ENCODE measurements at places on chromosomes 7 and 10.

DNA sequence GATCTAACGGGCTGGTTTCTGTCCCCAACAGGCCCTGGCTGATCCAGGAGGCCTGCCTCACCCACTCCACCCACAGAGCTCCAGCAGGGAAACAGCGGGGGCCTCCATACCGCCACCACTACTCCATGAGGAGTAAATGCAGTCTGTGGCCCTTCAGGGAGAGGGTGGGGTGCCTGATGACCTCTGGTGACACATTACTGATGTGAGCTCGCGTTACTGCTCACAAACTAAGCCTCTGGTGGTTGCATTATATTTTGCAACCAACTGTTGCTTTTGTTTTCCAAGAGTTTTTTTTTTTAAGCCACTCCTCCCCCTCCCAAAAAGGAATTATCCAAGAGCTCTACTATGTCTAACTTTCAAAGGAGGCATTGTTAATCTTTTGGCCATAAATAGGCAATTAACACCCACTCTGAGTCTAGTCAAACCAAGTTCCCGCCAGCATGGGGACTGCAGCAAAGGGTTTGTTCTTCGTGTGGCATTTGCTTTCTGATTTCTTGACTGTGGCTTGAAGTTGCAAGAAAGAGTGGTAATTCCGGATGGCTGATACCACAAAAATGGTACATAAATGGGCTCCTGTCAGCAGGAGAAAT lies 72.6 kb downstream of the FAM53B start:
- DNase-seq = no peak

GRCh38 chr10:43939389-43939938 lies 290.8 kb upstream of the ZNF32 start:
- peak; percentile 4 for DNase-seq

- DNase-seq = no peak
Measured at GRCh38 chr7:3140834-3141233, 97.2 kb upstream of the CARD11 start.

GRCh38 chr10:62475551-62475950 lies 101.4 kb downstream of the ZNF365 start:
- DNase-seq = no peak

DNA sequence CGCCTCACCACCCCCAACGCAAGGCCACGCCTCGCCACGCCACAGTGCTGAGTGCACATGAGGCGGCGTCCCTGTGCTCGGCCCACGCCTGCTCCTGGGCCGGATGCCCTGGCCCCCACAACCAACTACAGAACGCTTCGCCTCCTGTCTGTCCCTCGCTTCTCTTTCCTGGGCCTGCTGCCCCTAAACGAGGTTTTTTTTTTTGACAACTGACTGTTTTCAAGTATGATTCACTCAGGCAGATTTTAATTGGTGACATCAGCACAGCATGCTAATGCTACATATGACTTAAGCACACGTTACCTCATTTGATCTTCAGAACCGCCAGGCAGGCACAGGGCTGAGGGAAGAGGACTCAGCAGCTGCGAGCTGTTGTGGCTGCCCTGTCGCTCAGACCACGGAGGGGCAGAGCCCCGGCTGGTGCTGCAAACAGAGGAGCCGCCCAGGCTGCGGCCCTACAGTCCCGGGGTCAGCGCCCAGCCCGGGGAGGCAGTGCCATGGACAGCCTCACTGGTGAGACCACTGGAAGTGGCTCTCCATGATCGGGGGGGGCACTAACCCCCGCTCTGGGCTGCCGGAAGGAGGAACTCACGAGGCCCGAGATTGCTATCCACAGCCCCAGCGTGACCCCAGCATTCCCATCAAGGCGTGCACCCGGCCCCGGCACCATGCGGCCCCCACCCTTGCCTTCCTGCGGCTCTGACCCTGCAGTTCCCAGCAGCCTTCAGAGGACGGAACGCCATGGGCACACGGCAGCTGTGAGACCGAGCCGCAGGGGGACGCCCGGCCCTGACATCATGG lies 212.8 kb downstream of the MAD1L1 start:
- no peak for DNase-seq

GRCh38 chr10:108452533-108452932 lies 1288.0 kb upstream of the SORCS1 start:
- no peak for DNase-seq

DNA sequence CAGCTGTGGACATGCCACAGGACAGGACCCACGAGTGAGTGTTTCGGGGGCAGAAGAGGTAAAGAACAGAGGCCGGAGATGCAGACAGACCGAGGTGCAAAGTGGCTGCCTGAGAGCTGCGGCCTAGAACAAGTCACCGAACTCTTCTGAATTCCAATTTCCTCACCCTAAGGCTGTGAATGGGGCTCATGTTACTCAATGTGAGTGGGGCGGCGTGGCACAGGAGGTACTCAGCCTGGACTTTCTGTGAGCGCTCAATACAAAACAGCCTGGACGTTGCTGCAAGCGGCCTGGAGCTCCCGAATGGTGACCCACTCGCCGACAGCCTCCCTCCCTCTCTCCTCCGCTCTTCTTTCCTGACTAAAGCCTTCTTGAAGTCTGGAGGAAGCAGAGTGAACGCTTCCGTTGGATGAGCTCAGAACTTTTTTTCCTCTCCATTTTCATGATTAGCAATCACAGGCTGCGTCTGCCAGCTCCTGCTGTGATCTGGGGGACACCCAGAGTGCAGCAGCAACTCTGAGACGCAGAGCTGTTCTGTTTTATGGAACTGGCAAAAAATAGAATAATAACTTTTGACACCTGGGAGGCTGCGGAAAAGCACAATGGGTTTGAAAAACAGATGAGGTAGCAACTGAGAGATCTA lies 108.5 kb downstream of the PTPRN2 start:
- DNase-seq = no peak

DNA sequence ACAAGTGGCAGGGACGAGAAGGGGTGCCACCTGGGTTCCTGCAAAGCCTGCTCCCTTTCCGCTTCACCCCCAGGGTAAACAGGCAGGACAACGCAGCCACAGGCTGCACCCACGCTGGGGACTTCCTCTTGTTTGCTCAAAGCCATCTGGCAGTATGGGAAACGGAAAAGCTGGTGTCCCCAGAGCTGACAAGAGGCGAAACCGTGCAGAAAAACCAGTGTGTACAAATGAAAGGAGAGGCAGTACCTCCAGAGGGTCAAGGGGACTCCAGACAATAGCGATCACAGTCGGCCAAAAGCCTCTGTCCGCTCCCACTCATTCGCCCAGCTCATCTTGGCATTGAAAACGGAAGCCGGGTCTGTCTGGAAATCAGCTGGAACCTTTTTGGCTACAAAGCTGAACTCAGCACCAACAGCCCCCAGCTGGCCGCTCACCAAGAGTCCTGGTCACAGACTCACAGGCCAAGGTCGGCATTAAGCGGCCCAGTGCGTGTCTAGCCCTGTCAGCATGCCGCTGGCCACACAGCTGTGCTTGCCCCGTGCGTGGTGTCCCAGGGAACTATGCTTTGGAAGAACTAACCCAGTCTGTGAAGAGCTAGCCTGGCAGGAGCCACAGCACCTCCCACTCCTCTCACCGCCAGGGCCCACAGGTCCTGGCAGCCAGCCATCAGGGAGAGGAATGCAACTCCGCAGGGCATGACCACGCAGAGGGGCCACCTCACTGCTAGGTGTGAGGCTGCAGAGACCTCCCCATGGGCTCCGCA lies 10.4 kb downstream of the TNS3 start:
- no peak for DNase-seq

DNA sequence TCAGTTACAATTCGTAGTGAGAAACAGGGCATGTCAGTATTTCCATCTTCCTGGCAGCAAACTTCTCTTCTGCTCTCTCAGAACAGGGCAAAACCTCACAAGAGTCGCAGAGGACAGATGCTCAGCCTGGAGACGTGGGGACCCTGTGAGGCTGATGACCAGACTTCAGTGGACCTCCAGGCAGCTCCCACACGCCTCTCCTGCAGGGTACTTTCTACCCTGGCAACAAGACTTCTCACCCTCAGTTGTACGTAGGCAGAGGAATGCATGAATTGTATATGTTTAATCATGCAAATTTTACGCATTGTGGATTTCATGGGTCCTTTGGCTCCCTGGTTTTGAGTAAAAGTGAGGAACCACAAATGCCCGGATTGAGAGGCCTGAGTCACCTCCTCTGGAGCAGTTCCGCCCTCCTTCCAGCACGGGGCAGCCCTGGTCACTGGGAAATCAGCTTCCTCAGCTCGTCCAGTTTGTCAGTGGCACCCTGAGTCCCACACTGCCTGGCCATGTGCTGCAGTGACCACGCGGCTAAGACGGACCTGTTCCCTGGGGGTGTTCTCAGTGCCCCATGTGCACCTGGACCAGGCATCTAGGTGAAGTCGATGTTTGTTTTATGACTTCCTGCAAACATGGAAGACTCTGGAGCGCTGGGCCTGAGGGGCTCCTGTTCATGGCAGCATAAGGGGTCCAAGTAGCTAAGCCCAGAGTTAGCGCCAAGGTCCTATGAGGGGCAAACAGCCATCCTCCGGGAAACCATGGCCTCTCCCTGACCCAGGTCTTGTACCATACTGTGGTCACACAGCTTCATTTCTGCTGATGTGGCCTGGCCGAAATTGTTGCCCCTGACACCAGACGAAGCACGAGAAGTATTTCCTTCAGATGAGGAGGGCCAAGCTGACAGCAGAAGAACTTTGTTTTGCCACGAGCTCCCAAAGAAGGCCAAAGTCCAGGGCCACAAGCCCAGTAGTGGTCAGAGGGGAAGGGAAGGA lies 165.1 kb downstream of the TNS3 start:
- no peak for DNase-seq

- DNase-seq = no peak
Measured at GRCh38 chr7:107070710-107071109, 26.2 kb downstream of the PRKAR2B start.

- DNase-seq = no peak
Measured at GRCh38 chr7:2191016-2191415, 41.7 kb downstream of the MAD1L1 start.

DNA sequence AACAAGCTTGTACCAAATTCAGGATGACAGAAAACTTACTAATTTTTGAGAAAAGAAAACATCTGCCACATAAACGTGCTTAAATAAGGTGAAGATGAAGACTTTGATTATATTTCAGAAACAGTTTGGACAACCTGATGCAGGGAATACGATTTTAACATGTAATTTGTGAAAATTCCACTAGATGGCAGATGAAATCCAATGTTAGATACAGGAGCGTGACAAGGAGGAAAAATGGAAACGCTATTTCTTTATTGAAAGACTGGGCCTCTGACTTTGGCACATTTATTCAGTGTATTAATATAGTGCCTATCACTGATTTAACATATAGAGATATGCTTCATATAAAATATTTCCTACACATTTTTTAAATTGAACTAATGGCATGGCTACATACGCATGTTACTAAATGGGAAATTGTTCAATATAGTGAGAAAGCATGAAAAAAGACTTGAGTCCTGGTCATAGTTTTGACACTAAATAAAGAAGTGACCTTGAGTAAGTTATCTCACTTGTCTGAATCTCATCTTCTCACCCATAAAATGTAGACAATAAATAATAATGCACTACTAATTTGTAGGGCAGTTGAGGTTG lies 60.7 kb downstream of the CD36 start:
- no peak for DNase-seq

GRCh38 chr7:148253629-148254028 lies 336.9 kb upstream of the C7orf33 start:
- no peak for DNase-seq

- no peak for DNase-seq
Measured at GRCh38 chr10:70198696-70199466, 28.6 kb upstream of the SAR1A start.

GRCh38 chr7:38506756-38507155 lies 124.4 kb downstream of the AMPH start:
- DNase-seq = no peak

GRCh38 chr10:89351412-89351779 lies 23.6 kb downstream of the IFIT3 start:
- no peak for DNase-seq

GRCh38 chr10:115773832-115774231 lies 499.2 kb downstream of the GFRA1 start:
- no peak for DNase-seq

All from activated T-helper 2 cell treated with anti-CD3 and anti-CD28 coated beads, Interferon-gamma antibody, Interleukin-2, Interleukin-4, amounts not matched to agents 10 μg/mL and 5 μg/mL and 100 μg/mL, durations not matched to agents 14 hours and 24 hours and 36 hours (primary cell).